ENCODE measurements at places on chromosomes 1 and 21. TPM values are rescaled to one million over a fixed set of nuclear protein-coding genes. Genes with fewer than 3 reads are reported as not detected.
A peak's percentile ranks its signal among the peaks of the same experiment; 100 is the strongest.

Gene ROR1
- total RNA-seq: 37.2 TPM

Gene SLC35D1
- 7.1 TPM for total RNA-seq

Gene TDRD10
- total RNA-seq: not detected

Gene RASSF5
- 1.3 TPM for total RNA-seq

Gene HEYL
- total RNA-seq: 3.4 TPM

Gene FCRL6
- not detected for total RNA-seq

Gene ANGPTL3
- total RNA-seq: 0.77 TPM

Gene INPP5B
- total RNA-seq: 18.8 TPM

Gene SPTA1
- not detected for total RNA-seq

Gene TTC39A
- total RNA-seq: 21.0 TPM

- DNase-seq: no peak
These were observed 238.5 kb downstream of the LTN1 start for GRCh38 chr21:28754127-28754611.

- no peak for DNase-seq
These were observed 96.4 kb upstream of the CACNA1E start for GRCh38 chr1:181386951-181387350.

DNA sequence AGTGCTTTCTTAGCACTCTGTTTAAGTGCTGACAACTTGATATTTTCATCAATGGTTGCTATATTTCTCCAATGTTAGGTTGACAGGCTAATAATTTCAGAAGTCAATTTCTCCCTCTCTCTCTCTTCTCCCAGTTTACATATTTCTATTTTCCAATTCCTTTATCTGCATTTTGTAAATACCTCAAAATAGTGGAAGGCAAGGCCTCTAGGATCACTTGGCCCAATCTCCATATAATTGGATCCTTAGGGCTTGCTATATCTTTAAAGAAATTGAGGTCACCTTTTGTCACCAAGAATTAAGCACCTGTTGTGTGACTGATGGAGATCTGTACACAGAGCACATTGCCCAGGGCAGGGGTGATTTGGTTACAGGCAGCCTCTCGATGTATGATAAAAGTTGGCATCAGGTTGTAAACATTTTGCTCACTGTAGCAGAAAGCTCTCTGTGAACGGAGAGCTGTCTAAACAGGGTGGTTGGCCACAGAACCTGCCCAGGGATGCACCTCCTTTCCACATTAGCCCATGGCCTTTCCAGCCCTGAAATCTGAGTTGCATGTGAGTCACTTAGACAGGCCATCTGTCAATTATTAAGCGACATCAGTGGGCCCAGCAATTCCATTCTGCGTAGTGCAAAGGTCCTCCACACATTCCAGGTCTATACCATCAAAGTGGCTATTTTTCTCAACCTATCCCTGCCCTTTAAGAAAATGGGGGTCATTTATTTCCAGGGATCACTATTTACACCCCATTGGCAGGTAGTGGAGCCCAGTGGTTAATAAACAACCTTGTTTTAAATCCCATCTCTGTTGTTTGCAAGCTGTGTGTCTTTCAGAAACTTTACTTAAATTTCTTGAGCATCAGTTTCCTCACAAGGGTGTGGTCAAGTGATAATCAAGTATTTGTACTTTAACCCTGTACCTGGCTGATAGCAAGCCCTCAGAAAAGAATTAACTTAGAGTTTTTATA is 29.1 kb upstream of the IRF2BP2 start:
- DNase-seq: peak; percentile 90

DNA sequence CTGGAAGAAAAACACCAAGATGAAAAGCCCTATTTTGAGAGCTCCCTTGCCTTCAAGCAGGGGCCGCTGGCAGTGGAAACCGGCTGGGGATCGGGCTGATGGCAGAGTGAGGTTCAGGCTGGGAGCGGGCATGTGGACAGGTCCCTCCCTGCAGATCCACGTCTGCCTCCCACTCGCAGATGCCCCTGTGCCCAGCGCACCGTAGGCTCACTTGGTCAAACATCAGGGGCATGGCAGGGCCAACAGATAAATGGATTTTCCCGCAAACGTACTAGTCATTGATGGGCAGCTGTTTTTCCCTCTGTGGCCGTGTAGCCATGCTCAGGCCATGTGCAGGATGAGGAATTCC is 6.6 kb upstream of the C1orf174 start:
- DNase-seq: no peak

DNA sequence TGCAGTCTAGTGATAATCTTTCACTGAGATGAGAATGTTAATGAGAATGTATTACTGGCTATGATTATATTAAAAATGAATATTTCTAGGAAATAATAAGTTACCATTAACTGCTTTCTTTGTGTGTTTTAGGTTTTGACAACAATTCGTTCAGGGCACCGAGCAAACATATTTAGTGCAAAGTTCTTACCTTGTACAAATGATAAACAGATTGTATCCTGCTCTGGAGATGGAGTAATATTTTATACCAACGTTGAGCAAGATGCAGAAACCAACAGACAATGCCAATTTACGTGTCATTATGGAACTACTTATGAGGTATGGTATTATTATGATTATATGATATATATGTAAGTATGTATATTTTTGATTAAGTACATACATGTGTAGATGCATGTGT is 37.8 kb upstream of the MPC2 start:
- no peak for DNase-seq

DNA sequence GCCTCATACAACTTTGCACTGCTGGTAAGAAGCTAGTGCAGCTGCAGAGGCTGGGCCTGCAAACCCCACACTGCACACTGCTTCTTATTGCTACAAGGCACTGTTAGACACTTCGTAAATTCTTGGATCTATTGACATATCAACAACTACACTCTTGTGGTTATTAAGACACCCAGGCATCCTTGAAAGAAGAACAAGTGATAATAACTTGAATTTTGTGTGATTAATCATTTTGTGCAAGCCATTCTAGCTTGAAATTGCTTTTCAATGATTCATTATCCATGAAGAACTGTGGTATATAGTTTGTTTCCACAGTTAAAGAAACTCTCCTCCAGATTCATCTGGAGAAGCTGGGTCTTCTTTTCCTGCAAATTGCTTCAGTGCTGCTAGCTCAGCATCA is 33.7 kb upstream of the IFI44L start:
- DNase-seq: no peak

DNA sequence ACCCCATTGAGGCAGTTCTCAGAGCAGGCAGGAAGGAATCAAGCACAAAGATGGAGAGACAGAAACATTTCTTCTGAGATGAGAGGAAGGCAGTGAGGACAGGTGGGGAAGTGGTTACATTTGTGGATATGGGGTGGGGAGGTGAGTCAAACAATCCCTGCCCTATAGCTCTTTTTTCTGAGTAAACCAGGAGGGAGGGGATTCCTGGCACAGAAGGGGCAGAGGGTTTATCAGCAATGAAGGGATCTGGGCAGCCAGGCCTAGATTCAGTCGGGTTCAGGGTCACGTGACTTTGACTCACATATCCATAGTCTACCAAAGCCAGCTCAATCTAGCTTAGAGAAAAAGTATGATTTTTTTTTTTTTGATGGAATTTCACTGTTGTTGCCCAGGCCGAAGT is 15.7 kb upstream of the PHC2 start:
- DNase-seq: no peak

GRCh38 chr1:6969762-6970161 is 184.5 kb downstream of the CAMTA1 start:
- DNase-seq: no peak

DNA sequence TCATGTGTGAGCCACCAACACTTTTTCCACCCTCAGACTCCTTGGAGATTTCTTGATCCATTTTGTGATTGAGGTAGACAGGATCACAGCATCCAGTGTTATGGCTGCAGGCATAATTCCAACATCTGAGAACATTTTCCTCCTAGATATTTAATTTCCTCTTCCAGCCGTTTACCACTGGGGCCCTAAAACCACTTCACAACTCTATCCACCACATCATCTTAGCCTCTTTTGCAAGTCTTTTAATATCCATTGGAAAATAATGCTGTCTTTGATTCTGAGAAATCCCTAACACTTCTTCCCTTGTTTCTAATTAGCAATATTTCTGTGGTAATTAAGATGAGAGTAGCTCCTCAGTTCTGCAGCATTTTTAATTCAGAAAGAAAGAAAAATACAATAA is 190.1 kb downstream of the TNR start:
- DNase-seq: no peak

DNA sequence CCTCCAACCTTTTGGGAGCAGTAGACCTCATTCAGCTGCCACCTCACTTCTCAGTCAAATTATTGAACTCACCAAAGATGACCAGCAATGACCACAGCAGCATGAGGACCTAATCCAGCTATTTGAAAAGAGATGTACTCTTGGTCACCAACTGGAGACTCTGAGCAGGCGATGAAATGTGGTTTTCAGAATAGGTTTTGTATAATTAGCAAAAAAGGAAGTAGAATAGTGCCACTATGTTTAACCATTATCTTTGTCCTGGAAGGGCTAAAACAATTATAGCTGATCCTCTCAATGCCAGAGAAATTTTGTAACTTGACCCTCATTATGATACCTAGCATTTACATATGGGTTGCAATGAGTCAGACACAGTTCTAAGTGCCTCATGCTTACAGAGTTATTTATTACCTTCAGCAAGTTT is at the start of gene FCRL2:
FCRL2 (minus strand) TSS at position 162 of the 421 bp plus-strand sequence; CDS start at position 103, 59 bp downstream.
- no peak for DNase-seq

GRCh38 chr1:86387916-86388627 is 8.1 kb downstream of the ODF2L start:
- no peak for DNase-seq

DNA sequence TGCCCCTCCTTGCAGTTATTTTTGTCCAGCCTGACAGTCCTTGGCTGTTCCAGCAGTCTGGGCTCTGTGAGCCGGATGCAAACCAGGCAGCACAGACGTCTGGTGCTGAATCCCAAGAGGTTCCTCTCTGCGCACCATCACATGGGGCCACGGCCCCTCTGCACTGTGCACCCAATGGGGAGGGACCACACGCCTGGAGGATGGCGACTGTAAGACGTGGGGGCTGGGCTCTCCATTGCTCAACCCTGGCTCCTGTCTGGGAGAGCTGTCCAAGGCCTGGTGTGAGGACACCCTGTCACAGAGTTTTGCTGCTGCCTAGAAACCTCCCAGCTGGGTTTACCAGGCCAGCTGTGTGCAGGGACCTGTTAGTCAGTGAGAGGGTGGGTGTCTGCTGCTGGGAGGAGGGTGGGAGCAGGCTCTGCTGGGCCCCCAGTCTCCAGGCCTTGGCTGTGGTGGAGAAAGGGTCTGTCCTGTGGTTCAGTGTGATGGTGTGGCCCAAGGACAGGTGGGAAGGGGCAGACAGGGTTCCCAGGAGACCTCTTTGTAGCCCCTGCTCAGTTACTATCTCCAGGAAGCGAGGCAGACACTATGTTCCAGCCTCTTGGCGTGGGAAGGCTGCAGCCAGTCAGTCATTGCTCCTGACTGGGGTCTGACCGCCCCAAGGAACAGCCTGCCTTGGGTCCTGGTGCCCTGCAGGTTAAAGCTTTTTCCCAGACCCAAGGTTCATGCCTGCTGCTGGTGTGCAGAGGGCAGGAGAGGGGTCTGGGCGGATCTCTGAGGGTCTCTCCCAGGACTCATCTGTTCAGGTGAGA is 13.8 kb downstream of the HEYL start:
- no peak for DNase-seq

GRCh38 chr1:46289976-46290375 is 13.4 kb downstream of the LRRC41 start:
- no peak for DNase-seq

DNA sequence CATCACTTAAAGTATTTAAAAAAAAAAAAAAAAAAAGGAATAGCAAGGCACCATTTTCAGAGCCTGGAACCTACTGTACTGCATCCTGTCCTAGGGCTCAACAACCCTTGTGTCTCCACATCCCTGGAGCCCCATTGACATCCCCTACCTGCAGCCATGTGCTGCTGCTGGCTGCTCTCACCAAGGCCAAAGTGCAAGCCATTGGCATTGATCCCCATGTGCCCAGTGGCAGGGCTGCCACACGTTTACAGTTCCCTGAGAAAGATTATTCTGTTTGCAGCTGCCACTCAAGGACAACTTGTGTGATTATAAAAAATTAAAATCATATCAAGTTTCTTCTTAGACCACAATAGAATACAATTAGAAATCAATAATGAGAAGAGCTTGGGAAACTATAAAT is 129.9 kb downstream of the LHX8 start:
- no peak for DNase-seq

DNA sequence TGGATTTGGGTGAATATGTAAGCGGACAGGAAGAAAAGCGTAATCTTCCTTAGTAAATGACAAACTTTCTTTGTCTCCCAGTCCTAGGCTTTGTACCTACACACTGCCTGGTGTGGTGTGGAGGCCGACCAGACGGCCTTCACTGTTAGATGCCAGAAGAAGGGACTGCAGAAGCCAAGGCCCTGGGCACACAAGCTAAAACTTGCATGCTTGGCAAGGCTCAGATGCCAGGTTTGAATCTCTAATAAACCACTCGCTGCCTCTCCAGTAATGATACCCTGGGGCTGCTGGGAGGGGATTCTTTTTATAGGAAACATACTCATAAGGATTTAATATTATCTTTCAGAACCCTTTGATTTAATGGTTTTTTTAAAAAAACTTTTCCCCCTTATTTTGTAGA is 263.8 kb downstream of the PTPRC start:
- DNase-seq: no peak

- DNase-seq: no peak
These were observed 77.1 kb upstream of the KCTD3 start for GRCh38 chr1:215489771-215490565.

GRCh38 chr1:244010191-244010590 is 40.9 kb upstream of the ZBTB18 start:
- DNase-seq: no peak

- no peak for DNase-seq
These were observed 123.5 kb downstream of the TIAM1 start for GRCh38 chr21:31220575-31220974.

GRCh38 chr21:34644825-34645224 is 24.0 kb upstream of the CLIC6 start:
- no peak for DNase-seq

DNA sequence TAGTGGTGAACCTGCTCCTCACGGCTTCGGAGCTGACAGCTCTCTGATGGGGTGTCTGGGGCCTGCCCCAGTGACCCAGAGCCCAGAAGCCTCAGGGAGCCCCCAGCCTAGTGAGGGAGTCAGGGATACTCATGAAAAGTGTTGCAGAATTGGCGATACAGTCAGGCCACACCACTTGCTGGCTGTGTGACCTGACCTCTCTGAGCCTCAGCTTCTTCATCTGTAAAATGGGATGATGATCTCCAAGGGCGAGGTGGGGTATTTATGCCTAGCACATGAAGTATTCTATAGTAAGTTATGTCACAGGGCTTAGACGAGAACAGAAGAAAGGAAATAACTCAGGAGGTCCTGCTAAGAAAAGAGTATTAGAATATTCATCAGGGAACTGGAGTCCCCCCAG is 1.6 kb downstream of the TMEM51 start:
- DNase-seq: no peak

Measured in Caco-2 (cell line).